ENCODE measurements at places on chromosomes 1 and 21.

DNA sequence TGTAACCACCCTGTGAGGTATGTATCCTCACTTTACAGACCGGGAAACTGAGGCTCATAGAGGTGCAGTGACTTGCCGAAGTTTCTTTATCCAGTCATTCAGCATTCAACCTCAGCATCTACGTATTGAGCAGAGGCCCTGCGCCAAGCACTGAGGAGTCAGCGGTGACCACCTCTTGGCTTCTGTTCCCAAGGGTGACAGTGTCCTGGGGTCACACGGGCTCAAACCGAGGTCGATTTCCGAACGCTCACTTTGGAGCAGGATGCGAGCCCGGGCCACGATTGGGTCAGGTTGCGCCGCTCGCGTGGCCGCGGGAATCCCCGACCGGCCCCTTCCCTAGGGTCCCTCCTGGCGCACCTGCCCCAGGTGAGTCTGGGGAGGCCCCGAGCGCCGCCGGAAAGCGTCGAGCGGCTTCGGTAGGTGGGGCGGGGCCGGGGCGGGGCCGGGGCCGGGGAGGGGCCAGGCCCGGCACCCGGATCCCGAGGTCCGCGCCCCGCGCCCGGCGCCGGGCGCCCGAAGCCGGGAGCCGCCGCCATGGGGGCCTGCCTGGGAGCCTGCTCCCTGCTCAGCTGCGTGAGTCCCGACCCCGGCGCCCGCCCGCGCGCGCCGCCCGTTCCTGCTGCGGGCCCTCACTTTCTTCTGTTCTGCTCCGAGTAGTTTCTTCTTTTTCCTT lies at the start of gene SERINC2:
Gene SERINC2, plus strand, starts transcription at position 482 of the 673 bp plus-strand sequence. Its CDS starts 53 bp downstream, at position 535.
- DNase-seq = no peak

DNA sequence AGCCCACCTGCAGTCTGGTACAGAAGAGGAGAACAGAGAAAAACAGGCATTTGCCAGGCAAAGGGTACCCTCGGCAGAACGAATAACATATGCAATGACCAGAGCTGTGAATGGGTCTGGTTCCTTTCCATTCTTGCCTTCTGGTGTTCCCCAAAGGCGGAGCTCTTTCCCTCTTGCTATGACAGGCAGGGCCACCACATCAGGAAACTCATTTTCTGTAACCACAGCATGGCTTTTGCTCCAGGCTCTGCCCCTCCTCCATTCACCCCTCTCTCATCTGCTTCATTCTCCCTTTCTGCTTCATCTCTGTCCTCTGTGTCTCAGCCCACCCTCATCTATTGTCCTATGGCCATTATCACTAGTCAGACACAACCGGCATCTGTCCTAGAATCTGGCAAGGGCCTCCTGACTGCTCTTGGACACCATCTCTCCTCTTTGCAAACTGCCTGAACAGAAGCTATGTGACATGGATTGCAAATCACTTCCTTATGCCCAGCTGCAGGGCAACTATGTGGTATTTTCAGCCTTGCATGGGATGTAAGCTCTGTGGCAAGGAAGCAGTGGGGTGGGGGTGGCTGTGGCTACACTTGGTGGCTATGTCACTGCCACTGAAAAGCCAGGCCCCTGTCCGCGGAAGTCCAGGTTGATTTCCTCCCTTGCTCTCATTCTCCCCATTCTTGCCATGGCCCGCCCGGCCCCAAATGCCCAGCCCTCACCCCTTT lies 78.8 kb upstream of the ABCD3 start:
- DNase-seq = no peak

GRCh38 chr1:222750651-222751050 lies 13.6 kb downstream of the FAM177B start:
- DNase-seq = no peak

- no peak for DNase-seq
These were observed 268.6 kb downstream of the KAZN start for GRCh38 chr1:14866911-14867612.

DNA sequence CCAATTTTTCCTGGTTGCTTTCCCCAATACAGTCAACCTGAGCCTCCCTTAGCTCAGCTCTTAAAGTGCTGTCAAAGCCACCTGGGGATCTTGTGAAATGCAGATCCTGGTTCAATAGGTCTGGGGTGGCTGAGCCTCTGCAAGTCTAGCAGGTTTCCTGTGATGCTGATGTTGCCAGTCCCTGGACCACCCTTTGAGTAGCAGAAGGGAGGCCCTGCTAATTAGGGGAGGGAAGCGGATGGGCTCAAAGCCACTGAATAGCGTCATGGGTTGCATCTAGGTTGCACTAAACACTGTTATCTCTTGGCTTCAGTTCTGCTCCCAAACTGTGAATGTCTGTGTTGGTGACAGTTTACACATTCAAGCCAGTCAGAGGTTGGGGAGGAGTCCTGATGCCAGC lies 127.2 kb downstream of the KAZN start:
- no peak for DNase-seq

DNA sequence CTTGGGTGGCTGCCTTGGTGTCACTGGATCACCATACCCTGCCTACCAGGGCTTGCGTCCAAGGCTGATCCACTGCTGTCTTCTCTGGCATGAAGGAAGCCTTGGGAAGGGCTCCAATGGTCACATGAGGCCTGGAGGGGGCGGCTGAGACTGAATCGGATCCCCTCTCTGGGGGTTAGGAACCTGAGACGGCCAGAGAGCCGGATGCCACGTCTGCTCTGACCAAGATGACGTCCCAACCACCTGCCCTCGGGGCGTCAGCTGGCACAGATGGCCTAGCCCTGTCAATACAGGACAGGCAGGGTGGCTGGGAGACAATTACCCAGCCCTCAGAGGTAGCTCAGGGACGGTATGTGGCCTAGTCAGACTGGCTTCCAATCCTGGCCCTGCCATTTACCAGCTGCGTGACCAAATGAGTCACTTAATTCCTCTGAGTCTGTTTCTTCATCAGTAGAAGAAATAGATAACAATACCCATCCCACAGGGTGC lies 5.4 kb downstream of the TRIM62 start:
- no peak for DNase-seq

DNA sequence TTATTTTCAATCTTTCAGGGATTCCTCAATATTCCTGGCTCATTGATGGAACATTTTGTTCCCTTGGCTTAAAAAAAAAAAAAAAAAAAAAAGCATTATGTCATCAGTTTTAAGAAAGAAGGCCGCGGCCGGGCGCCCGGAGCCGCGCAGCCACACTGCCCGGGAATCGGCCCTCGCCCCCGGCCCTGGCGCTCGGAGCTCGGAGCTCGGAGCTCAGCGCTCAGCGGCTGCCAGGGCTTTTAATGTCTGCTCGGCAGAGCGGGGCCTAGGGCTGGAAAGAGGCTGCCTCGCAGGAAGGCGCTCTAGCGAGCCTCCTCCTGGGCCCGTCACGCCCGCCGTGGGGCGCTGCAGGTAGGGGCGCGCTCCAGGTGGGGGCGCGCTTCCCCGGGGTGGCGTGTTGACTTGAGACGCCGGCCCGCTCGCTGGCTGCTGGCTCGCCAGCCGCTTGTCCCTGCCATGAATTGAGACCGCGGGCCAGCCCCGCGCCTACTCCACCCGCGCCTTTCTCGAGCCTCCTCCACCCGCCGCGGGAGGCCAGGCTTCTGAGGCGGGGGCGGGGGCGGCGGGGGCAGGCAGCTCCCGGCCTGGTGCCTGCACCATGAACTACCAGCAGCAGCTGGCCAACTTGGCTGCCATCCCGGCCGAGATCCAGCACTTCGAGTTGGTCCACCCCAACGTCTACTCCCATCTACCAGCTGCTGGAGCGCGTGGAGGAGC lies 5.4 kb upstream of the TDRD5 start:
- DNase-seq = no peak

DNA sequence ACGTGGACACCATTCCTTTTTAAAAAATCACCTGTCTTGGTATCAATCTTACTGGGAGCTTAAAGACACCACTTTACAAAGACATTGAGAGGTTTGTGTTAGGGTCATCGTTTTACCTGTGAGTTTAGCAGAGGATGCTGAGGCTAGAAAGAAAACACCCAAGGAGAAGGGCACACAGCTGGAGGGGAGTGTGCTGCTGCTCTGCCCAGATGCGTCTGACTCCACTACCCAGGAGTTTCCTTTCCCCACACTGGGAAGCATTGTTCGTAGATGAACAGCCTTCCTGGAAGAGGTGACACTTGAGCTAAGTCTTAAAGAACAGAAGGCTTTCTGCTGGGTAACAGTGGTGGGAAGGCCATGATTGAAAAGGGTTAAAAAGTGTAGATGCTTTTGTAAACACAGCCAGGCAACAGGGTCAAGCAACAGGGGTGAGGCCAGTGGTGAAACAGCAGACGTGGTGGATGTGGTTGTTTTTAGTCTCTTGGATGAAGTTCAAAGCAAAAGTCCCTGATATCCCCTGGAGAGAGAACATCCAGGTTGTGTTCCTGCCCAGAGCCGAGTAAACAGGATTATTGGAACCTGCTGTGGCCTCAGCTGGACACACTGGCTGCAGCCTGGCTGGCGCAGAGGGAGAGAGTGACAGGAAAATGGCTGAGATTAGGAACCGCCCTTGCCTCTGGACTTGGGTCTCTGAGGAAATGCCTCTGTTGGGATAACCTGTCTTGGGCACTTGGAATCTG lies 198.6 kb upstream of the JUN start:
- DNase-seq = no peak

GRCh38 chr21:42153046-42153686 lies 65.8 kb upstream of the ABCG1 start:
- no peak for DNase-seq

- DNase-seq = no peak
These were observed 37.8 kb downstream of the ACTN2 start for GRCh38 chr1:236724049-236724448.

- DNase-seq = no peak
These were observed 4.7 kb downstream of the PGBD5 start for GRCh38 chr1:230421481-230421880.

GRCh38 chr1:47424336-47424982 lies 8.4 kb downstream of the FOXE3 start:
- DNase-seq = no peak

DNA sequence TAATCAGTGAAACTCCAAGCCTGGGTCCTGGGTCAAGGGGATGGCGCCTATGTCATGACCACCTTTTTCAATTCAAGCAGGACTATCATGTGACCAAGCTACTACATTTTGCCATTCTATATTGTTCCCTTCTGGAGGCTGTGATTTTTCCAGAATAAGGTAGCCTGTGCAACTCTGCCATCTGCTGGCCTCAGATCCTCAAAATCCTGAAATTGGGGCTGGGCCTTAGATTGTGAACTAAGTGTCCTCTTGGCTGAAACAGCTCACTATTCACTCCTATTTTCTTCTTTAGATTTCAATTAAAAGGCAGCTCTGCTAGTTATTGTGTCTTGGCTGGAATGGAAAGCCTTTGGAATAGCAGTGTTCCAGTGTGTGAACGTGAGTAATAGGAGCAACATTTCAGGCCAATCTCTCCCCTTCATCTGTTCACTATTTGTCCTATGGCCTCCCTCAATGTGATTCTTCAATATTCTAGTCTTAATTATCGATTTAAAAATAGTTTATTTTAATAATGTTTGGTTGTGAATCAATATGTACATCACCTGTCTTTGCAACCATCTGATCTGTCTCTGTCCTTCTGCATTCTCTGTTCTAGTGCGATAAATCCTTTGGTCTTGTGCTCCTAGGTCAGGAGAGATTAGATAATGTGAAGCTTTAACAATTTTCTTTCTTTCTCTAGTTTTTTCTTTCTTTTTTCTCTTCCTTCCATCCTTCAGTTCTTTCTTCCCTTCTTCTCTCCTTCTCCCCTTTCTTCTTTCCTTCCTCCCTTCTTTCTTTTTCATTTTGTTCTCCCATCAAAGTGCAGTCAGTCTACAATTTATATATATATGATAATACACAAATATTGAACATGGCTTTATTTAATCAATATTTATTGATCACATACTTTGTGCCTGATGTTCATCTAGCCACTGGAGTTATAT lies 69.8 kb downstream of the CR1 start:
- DNase-seq = no peak

GRCh38 chr1:73789965-73790364 lies 408.0 kb downstream of the LRRIQ3 start:
- DNase-seq = no peak

DNA sequence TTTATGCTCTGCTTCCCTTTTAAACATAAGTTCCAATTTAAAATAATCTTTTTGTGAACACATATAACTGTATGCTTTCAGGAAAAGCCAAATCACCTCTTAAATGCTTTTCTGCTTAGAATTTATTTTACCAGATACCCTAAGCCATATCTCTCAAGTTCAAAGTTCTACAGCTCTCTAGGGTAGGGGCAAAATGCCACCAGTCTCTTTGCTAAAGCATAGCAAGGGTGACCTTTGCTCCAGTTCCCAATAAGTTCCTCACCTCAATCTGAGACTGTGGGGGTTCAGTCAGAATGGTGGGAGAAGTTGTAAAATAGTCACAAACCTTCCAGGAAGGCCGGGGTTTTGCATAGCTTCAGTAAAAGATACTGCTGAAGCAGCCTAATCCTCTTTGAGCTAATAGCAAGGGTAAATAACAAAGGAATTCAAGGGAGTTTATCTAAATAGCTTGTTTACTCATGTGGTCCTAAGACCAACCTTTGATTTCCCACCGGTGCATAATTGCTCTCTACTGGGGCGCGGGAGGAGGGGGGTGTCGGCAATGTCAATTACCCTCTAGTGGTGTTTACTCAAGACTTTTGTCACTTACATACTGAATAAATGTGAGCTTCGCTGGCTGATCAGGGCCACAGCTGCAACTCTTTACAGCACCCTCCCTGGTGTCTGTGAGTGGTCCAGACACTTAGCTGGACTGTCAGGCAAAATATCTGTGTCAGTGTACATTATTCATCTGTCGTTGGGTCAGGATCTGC lies 1376.2 kb downstream of the NCAM2 start:
- DNase-seq = no peak

GRCh38 chr1:162070825-162071224 lies 1.3 kb downstream of the NOS1AP start:
- no peak for DNase-seq

DNA sequence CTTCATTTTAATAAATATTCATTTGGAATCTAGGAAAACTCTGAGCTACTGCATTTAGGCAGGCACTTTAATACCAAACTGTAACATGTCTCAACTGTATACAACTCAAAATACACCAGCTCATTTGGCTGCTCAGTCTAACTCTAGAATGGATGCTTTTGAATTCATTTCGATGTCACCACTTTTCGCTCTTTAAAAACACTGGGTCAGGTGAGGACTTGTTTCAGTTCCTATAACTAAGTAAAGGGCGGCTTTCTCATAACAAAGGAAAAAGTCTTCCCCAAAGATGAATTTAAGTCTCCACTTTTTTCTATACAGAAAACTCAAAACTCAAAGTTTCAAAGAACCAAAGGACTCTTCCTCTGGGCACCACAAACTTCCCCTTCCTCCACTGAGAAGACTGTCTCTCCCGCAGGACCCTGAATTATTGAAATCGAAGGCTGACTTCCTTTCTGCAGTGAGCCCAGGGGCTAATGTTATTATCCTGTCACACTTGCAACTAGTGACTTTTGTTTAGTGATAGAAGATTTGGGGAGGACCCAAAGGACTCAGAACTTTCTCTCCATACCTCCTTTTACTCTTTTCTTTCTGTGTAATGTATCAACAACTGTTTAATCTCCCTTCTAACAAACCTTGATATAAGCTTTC lies 9.7 kb upstream of the DHX9 start:
- no peak for DNase-seq

GRCh38 chr21:38721958-38722357 lies 83.8 kb upstream of the ETS2 start:
- no peak for DNase-seq

All from activated naive CD8-positive, alpha-beta T cell treated with anti-CD3 and anti-CD28 coated beads, Interleukin-2, amount 50 U/mL, for 16 hours (primary cell).